ENCODE measurements at places on chromosomes 11 and 22. TPM values are rescaled to one million over a fixed set of nuclear protein-coding genes. Genes with fewer than 3 reads are reported as not detected.

NLRP6 gene
- not detected for total RNA-seq

KDM4E gene
- not detected for total RNA-seq

OR52D1 gene
- not detected for total RNA-seq

SCGB1D2 gene
- total RNA-seq, result not detected

- DNase-seq, result no peak
- H3K27me3 ChIP-seq, result no peaks in the 10 kb centered on the region
- H3K4me3 ChIP-seq, result no peak overlapping the region
Observed at GRCh38 chr11:2306877-2307500, 5.2 kb downstream of the TSPAN32 start.

DNA sequence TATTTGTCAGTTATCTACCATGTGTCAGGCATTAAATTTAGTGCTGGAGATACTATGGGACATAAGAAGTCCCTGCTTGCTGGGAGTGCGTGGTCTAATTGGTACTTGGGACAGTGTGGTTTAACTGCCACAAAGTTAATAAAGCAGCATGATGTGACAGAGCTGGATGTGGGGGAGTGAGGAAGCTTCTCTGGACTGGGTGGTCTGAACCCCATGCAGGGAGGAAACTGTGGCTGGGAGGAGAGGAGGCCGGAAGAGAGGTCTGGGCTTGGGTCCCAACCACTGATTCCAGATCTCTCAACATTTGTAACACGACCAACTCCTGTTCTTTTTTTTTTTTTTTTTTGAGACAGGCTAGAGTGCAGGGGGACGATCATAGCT is 37.1 kb downstream of the ST3GAL4 start:
- no peaks in the 10 kb centered on the region for H3K27me3 ChIP-seq
- H3K27ac ChIP-seq, result no peak overlapping the region
- peaks cover 17% of the 10 kb centered on the region for H3K4me1 ChIP-seq
- DNase-seq, result no peak

DNA sequence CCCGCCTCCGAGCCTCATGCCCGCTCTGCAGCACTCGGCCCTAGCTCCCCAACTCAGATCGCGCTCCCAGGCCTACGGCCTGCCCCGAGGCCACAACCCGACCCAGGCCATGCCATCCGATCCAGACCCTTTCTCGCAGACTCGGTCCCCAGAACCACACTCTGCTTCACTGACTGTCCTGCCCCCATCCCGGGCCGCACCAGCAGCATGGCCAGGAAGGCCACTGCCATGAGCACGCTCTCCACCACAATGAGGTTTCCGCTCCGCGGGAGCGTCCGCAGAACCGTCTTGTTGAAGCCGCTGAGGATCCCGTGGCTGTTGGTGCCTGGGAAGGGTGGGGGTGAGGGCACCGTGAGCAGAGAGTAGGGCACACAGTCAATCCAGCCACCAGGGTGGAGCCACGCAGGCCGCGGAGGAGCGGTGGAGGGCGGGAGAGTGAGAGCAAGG is 6.4 kb downstream of the UNC93B1 start:
- H3K36me3 ChIP-seq, result no peaks in the 10 kb centered on the region
- no peak for DNase-seq
- no peak overlapping the region for H3K27ac ChIP-seq
- peaks cover under 1% of the 10 kb centered on the region for H3K4me1 ChIP-seq
- no peak overlapping the region for H3K4me3 ChIP-seq
- no peaks in the 10 kb centered on the region for H3K27me3 ChIP-seq

DNA sequence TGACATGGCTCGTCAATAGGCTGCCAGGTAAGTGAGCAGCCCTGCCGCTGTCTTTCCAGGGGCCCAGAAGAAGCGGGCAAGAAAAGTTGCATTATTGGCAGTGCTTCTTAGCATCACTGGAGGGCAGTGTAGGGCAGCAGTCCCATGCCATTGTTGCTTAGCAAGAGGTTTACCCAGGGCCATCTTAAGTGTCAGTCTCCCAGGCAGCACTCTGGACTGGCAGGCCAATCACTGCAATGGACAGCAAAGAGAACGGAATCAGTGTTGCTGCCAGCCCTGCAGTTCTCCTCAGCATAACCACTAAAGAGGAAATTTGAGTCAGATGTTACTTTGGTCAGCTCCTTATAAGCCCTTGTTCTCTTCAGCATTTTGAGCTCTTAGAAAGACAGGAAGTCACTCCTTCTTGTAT is 13.4 kb upstream of the GRK2 start:
- peaks cover 18% of the 10 kb centered on the region for H3K4me1 ChIP-seq
- peaks cover 82% of the 10 kb centered on the region for H3K36me3 ChIP-seq
- DNase-seq, result peak; percentile 65
- H3K27ac ChIP-seq, result no peak overlapping the region
- no peak overlapping the region for H3K4me3 ChIP-seq

DNA sequence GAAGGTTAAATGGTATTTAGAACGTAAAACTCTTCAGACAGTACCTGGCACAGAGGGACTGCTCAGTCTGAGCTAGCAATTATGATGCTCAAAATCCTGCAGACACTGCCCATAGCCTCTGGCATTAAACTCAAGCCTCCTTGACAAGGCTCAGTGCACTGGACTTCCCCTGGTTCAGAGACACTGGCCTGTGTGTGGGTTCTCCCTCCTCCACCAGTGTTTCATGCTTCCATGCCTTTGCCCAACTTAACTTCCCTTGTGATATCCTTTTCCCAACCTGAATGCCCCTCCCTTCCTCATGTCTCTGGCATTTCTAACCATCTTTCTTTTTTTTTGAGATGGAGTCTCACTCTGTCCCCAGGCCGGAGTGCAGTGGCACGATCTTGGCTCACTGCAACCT is 9.1 kb downstream of the LTBP3 start:
- H3K4me1 ChIP-seq, result peaks cover 25% of the 10 kb centered on the region
- no peak overlapping the region for H3K27ac ChIP-seq
- peaks cover 11% of the 10 kb centered on the region for H3K36me3 ChIP-seq
- DNase-seq, result no peak
- no peaks in the 10 kb centered on the region for H3K27me3 ChIP-seq
- no peak overlapping the region for H3K4me3 ChIP-seq

- no peak overlapping the region for H3K27ac ChIP-seq
- no peaks in the 10 kb centered on the region for H3K4me1 ChIP-seq
- DNase-seq, result no peak
- no peaks in the 10 kb centered on the region for H3K27me3 ChIP-seq
- H3K4me3 ChIP-seq, result no peak overlapping the region
- no peaks in the 10 kb centered on the region for H3K36me3 ChIP-seq
Observed at GRCh38 chr11:25593221-25593620, 738.7 kb upstream of the ANO3 start.

GRCh38 chr11:15071556-15072255 is 1.7 kb upstream of the CALCB start:
- no peak overlapping the region for H3K27ac ChIP-seq
- H3K36me3 ChIP-seq, result no peaks in the 10 kb centered on the region
- H3K4me1 ChIP-seq, result no peaks in the 10 kb centered on the region
- DNase-seq, result no peak
- peaks cover 14% of the 10 kb centered on the region for H3K27me3 ChIP-seq

- peak; percentile 19 for DNase-seq
- peaks cover 38% of the 10 kb centered on the region for H3K4me1 ChIP-seq
- H3K27ac ChIP-seq, result no peak overlapping the region
- H3K4me3 ChIP-seq, result no peak overlapping the region
- H3K27me3 ChIP-seq, result no peaks in the 10 kb centered on the region
Observed at GRCh38 chr22:18028817-18029527, 4.6 kb upstream of the MICAL3 start.

- DNase-seq, result no peak
- H3K4me3 ChIP-seq, result no peak overlapping the region
- no peaks in the 10 kb centered on the region for H3K27me3 ChIP-seq
- no peak overlapping the region for H3K27ac ChIP-seq
- H3K4me1 ChIP-seq, result no peaks in the 10 kb centered on the region
Observed at GRCh38 chr22:19515654-19516377, 8.4 kb downstream of the CLDN5 start.

GRCh38 chr22:30195245-30196140 is 51.1 kb downstream of the LIF start:
- peaks cover 61% of the 10 kb centered on the region for H3K4me1 ChIP-seq
- no peaks in the 10 kb centered on the region for H3K36me3 ChIP-seq
- peak overlapping the region; percentile 99 for H3K27ac ChIP-seq
- no peaks in the 10 kb centered on the region for H3K27me3 ChIP-seq
- peak; percentile 96 for DNase-seq

Measured in PC-3 (cell line).